ENCODE measurements at places on chromosomes 1 and 21.

- no peak for DNase-seq
Measured at GRCh38 chr1:23624440-23624839, 65.1 kb upstream of the ID3 start.

DNA sequence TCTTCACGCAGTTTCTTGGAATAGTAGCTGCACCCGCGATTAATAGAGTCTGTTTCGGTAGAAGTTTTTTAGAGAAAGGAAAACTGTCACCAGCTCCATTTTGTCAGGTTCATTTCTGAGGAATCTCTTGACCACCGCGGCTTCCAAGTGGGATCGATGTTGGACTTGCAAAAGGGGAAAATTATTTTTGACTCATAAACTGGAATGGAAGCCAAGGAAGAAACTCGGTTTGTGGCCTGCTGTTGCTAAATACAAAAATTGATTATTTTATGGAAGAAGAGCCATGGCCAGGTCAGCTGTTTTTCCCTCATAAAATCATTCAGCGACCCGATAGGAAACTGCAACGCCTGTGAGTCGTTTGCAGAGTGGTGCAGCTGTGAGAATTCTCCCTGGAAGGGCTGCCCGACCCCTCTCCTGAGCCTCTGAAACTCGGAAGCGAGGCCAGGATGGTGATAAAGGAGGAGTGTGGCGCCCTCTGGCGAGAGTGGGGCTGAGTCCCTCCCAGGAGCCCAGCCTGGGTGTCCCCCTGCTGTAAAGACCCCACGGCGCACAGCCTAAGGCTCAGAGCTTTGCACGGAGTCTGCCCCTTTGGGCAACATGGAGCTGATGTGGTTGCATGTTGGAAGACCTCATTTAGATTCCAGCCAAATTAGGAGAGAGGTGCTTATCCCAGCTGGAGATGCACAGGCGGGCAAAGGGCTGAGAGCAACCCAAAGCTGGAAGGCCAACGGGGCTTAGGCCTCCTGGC is 83.6 kb upstream of the SLC25A33 start:
- no peak for DNase-seq

- no peak for DNase-seq
Measured at GRCh38 chr21:37119421-37120218, 46.6 kb downstream of the TTC3 start.

- no peak for DNase-seq
Measured at GRCh38 chr1:10874351-10874750, 77.9 kb upstream of the CASZ1 start.

GRCh38 chr21:44686843-44687561 is 5.0 kb upstream of the KRTAP12-1 start:
- no peak for DNase-seq
